ENCODE measurements at places on chromosomes 1 and 21.
A peak's percentile ranks its signal among the peaks of the same experiment; 100 is the strongest.

DNA sequence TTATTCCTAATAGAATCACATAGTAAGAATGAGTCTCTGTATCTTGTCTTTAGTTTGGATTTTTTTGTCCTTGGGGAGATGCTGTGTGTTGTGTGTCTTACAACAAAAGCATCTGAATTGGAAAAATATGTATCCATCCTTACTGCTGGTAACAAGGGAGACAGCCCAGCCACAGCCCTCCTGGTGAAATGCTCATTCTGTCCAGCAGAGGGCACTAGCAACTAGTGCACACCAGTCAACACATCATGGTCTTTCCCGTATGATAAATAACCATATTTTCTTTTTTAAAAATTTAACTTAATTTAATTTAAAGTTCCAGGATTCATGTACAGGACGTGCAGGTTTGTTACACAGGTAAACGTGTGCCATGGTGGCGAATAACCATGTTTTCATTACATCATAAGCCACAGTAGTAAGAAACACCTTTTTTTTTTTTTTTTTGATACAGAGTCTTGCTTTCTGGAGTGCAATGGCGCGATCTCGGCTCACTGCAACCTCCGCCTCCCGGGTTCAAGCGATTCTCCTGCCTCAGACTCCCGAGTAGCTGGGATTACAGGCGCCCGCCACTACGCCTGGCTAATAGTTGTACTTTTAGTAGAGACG, 245.1 kb downstream of the PTBP2 start:
- DNase-seq, result peak; percentile 64

GRCh38 chr1:39969531-39970270, 14.8 kb downstream of the MFSD2A start:
- DNase-seq, result peak; percentile 3

GRCh38 chr1:115713906-115714305, 54.6 kb downstream of the CASQ2 start:
- DNase-seq, result no peak

- DNase-seq, result no peak
Observed at GRCh38 chr1:167755654-167756053, 33.9 kb downstream of the MPZL1 start.

GRCh38 chr1:37851782-37852210, 7.6 kb downstream of the MTF1 start:
- no peak for DNase-seq

GRCh38 chr1:247146671-247147070, 25.1 kb downstream of the ZNF124 start:
- no peak for DNase-seq

- DNase-seq, result peak; percentile 23
Observed at GRCh38 chr1:27752360-27752759, 20.7 kb upstream of the STX12 start.

- no peak for DNase-seq
Observed at GRCh38 chr1:200795156-200795555, 56.5 kb downstream of the CAMSAP2 start.

DNA sequence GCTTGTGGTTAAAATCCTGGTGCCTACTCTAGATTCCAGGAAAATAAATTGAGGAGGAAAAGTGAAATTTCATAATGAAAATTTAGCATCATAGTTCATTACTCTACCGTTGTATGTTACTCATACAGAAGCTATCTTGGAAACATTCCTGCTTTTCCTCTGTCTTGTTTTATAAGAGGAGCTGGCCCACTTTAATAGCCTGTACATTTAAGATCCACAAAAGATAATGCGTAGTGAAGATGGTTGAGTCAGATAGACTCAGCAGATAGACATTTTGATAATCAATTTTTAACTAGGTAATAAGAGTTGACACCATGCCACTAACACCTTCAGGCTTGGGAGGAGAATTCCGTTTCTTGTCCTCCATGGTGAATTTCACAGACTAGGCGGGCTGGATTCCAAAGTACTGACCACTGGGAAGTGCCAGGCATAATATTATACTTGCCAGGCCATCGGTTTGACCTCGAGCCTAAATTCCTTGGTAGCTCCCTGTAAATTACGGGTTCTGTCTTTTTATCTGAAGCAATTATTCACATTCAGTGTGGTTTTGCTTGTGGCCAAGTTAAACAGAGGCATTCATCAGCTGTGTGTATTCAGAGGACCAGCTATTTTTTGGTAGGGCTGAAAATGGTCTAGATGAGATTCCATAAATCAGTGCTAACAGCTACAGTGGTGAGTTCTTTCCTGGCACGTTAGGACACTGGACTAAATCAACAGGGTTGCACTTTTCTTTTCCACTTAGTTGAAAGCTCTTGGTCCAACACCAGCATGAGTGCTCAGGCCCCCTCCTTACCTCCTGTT, 111.9 kb upstream of the KAZN start:
- DNase-seq, result no peak

GRCh38 chr1:33984906-33985565, 121.2 kb downstream of the HMGB4 start:
- peak; percentile 69 for DNase-seq

DNA sequence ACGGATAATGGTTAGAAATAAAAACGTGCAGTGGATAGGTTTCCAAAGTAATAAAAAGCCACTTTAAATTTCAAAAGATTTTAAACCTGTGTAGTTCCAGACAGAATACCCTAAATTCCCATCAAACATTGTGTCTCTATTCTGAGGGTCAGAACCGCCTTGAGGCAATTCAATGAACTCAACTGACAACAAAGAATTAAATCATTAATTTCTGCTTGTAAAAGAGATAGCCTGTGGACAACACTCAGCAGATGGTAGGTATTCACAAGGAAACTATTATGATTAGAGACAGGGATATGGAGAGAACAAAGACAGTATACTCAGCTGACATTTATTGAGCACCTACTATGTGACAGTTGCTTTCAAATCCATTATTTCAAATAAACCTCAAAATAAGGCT, 35.1 kb upstream of the JUN start:
- peak; percentile 63 for DNase-seq

Data from NCI-H69 (cell line).